Left kidney (tissue), 8 donors: ENCODE measurements at places on chromosomes 1 and 21. TPM values are rescaled to one million over a fixed set of nuclear protein-coding genes. Genes with fewer than 3 reads are reported as not detected.

- DNase-seq = no peak
Measured at GRCh38 chr21:39077876-39078275, 105.4 kb downstream of the PSMG1 start.

DNA sequence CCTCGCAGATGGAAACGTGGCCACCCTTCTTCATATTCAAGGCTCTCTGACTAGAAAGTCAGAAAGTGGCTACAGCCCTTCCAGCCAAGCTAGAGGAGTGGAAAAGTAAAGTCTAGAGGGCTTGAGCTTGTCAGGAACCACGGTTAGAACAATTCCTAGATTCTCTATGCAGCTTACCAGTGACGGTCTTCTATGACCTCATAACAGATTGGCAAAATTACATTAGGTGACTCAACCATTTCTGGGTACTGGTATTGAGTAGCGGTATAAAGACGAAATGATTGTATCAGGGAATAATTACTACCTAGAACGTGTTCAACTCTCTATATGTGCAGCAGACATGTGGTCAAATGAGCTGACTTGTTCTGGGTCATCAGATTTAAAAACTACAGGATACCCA, 155.0 kb upstream of the RUNX1 start:
- no peak for DNase-seq

GRCh38 chr1:92848201-92848600, 16.4 kb downstream of the RPL5 start:
- no peak for DNase-seq

DNA sequence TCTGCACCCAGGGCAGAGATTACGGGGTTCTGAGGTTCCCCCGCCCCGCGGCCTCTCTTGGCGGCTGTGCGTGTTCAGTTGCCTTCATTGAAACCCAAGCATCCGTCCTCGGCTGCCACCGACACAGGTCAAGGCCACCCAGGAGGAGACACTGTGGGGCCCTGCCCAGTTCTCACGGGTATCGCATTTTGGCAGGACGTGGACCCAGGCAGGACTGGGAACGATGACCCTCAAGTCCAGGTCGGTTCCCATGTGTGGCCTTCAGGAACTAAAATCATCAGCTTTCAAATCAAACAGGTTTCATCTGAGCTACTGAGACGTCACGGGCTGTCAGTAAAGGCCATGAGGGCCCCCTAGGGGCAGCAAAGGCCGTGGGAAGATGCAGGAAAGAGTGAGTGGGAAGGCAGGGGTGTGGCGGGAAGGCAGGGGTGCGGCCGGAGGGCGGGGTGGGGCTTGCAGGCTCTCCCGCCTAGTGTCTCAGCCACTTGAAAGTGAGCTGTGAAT, 7.0 kb upstream of the C1orf174 start:
- DNase-seq = no peak

The TEX38 gene
- 0.62 TPM for polyA plus RNA-seq

The CRNN gene
- not detected for polyA plus RNA-seq

DNA sequence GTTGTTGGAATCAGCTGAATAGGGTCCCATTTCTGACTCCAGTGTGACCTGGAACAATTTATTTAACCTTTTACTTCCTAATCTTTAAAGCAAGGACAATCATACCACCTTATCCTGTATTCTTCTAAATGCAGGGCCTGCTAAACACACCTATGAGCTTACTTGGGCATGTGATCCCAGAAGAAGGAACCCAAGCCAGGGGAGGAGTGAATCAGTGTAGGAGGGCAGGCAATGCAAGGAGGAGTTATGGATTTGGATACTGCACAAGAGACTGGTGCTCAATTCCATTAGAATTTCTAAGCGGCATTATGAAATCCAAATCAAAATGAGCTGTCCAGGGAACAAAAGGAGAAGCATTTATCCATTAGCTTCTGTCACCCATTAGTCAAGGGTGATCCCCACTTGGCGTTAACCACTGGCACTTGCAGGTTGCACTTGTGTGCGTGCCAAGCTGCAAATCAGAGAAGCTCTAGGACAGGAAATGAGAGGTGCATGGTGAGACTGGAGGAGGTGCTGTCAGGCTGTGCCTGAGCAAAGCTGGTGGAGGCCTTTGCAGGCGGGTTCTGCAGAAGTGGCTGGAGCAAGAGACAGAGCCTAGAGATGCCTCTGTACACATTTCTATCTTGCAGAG, 297.2 kb upstream of the PLXNA2 start:
- DNase-seq = no peak

GRCh38 chr21:15754640-15755039, 24.9 kb downstream of the USP25 start:
- DNase-seq = no peak

- no peak for DNase-seq
Measured at GRCh38 chr1:150578272-150579109, 919 bp downstream of the MCL1 start.

DNA sequence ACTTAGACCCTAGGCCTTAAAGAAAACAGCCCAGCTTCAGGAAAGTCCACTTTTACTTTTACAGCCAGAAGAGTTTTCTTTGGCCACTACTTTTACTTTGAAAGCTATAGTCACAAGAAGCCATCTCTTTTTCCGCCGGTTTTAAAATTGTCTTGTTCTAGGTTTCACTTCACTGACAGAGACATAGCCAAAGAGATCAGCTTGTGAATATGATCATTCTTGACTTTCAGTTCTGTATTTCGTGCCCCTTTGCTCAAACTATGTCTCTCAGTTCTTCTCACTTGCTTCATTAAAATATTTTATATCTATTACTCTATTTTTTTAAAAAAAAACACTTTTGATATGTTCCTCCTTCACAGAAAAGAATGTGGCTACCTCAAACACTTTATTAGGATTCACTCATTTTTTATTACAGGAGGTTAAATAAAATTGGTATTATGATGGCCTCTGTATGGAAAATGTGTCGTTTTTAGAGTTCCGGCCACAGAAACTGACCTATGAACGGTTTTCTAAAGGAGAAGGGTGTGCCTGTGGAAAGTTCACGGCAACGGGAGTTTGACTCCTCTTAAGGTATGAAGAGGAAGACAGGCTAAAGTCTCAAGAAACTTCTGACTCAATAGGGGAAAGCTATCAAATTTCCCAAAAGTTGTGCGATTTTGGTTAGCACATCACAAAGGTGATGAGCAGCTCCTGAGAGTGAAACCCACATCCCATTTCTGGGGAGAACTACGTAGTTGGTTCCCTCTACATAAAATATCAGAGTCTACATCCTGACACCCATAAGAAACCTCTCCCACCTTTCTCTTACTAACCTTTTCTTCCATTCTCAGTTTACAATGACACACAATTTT, 1.2 kb downstream of the MCOLN2 start:
- DNase-seq = no peak

The DESI2 gene
- 50.4 TPM for polyA plus RNA-seq

DNA sequence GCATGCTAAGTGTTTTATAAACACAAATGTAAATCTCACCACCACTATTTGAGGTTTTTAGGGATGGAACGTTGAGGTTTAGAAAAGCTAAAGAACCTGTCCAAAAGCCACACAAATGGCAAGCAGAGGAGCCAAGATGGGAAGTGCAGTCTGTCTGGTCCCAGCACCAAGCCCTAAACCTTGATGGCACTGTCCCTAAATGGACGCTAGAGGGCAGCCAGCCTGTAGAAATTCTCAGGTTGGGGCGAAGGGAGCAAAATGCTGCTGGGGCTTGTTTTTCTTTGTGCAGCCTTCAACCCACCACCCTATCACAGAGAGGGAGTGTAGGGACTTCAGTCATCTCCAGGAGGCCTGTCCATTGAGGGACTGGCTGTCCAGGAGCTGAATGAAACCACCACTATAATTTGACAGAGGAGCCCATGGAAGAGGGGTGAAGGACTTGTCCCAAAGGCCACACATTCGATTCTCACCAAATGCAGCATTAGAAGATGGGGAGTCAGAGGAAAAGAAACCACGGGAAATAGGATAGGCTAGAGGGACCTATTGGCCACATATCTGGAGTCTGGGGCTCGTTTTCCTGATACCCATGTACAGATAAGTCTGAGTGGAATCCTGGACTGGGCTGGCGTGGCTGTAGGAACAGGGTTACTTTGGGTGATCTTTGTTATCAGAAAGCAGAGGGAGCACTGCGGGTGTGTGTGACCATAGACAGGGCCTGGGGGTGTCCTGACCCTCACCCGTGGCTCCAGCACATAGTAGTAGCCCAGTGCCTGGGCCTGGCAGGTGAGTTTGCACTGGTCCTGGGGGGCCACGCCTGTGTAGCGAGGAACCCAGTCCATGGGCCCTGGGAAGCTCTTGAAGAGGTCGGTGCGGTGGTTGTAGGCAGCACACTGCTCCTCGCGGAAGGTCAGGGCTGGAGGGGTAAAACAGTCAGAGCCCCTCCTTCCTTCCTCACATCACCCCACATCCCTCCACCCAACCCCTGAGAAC, 6.1 kb downstream of the ADAMTS4 start:
- DNase-seq = peak; percentile 68

GRCh38 chr1:66938613-66939012, 13.8 kb downstream of the MIER1 start:
- DNase-seq = no peak

DNA sequence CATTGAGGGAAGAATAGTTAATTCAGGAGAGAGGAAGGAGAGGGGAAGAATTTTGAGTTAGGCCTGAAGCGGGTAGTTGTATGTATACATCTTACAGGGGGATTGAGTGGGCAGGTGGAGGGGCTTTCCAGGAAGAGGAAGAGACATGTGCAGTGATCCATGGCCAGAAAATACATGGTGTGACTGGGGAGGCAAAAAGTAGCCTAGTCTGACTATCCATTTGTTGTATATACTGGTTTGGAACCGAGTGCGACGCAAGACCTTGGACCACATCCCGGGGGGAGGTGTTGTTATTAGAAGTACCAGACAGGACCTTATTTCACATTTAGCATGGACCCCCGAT, 158.3 kb downstream of the SDCCAG8 start:
- no peak for DNase-seq

DNA sequence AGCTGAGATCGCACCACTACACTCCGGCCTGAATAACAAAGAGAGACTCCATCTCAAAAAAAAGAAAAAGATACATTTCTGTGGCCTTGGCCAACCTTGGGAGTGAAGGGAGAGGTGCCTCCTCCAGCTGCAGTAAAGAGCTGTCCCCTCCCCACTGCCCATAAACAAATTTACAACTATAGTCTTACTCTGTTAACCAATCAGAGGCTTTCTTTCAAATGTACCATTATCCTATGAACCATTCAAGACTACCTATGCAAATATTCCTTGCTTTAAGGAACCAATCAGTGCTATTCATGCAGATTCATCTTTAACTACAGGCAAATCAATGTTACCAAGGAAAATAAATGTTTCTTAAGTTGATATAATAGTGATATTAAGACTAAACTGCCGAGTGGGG, 1.0 kb downstream of the CELA2B start:
- no peak for DNase-seq

The LRRC71 gene
- polyA plus RNA-seq = 0.83 TPM

DNA sequence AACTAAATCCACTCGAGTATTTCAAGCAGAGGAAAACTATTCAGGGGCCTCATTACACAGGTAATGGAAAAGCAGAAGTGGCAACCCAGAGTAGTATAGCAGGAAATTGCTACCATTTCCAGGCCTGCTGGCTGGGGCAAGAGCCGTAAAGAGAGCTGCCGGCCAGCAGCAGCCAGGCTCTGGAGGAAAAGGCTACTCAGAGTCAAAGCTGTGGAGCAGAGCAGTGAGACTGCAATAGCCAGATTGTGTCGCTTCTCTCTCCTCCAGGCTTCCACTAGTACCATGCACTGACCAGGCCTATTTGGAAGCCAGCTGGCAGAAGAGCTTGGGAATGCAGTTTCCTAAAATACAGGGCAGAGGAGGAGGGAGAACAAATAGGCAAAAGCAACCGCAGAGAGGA, 155.5 kb downstream of the OMA1 start:
- no peak for DNase-seq

DNA sequence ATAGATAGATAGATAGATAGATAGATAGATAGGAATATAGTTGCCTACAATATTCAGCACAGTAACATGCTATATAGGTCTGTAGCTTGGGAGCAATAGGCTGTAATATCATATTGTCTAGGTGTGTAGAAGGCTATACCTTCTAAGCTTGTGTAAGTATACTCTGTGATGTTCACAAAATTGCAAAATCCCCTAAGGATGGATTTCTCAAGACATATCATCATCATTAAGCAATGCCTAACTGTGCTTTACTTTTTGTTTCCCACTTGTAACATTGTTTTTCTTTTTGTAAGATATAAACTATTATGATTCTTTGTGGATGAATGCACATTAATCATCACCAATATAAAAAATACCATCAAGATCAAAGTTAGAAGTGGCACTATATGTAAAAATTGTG, 1905.6 kb downstream of the NCAM2 start:
- no peak for DNase-seq

DNA sequence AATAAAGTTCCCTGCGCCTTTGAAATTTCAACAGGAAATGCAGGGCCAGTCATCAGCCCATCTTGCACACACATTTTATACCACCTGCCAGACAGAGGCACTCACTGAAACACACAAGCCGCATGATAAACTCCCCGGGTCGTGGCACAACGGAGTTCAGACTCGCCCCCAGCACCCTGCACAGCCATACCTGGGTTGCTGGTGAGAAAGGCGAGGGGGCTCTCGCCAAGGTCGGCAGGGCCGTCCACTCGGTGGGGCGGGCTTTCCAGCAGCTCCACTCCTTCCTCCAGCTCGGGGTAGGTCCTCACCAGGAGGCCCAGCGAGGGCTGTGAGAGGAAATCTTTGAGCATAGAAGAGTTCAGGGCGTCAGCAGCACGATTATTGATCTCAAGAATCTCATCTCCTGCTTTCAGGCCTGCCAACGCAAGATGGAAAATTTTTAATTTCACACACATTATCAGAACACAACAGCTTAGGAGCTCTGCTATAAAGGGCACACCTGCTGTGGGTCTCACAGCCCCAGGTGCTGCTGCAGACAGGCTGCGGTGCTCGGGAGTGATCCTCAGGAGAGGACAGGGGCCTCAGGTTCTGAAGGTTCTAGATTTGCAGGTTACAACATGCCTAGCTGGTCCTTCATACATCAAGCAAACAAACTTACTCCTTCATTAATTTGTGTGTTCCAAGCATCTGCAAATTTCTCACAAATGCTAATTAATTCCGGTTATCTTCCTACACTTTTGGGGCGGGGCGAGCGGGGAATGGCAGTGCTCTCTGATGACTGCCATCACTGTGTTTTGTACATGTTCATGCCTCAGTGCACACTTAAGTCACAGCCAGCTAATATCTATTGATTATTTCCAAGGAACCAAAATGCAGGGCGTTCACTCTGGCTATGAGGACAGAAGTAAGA, 144.2 kb upstream of the KRTAP19-8 start:
- no peak for DNase-seq

GRCh38 chr1:228833911-228834688, 98.8 kb downstream of the RHOU start:
- DNase-seq = no peak

DNA sequence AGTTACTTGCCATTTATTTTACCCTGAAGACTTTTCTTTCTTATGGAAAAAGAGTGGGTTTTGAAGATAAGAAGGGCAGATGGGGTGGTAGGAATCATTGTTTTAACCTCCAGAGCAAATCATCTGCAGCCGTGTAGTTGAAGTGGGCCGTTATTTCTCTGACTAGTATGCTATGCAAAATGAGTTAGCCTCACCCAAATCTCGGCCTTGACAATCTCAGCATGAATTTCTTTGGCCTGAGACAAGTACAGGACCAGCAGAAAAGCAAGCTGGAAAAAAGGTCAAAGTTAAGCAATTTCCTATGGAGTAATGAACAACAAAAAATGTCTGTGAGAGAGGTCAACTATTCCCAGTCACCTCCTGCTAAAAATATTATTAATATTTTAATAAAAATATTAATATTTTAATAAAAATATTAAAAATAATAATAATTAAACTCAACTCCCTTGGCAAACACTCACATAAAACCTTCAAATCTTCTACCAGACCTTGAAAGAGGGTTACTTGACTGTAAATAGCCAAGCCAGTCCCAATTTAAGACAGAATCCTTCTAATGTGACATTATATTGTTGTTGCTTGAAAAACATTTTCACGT, 6.8 kb upstream of the TEKT2 start:
- no peak for DNase-seq

The IFNLR1 gene
- 3.5 TPM for polyA plus RNA-seq
